Stimulated activated CD4-positive, alpha-beta T cell treated with anti-CD3 and anti-CD28 coated beads, TNF-alpha, amount 100 ng/mL, for 4 hours (primary cell): ENCODE measurements at places on chromosomes 5 and 9.

DNA sequence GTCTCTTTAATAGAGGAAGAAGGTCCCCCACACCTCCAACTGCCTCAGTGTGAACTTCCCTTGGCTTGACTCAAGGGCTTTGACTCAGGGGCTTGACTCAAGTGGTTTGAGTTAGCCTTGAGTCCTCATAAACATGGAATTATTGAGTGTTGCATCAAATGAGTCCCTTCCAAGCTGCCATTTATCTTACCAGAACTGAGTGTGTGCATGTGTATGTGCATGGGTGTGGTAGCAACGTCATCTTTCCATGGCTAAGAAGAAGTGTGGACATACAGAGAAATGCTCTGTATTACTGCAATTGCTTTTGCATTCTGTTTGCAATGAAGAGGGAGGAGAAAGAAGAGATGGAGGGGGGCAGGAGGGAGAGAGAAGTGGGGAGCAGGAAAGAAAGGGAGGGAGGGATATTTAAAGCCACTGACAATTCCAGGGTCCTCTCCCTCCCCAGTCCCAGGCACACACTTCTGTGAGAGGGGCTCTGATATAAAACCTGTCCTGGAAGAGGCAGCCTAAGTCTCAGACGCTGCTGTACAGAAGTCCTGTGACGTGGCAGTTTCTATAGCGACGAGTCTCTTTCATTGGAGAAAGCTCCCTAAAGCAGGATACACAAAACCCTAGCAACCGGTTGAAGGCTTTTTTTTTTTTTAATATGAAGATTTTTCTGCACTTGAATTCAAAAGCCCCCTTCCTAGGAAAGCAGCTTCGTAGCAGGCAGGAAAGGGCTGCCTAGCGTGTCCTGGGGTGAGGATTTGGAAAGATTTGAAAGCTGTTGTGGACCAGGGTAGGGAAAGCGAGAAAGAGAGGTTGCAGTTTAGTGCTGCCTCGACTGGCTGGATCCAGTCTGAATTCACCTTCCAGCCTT is 93.3 kb upstream of the MAP1B start:
- DNase-seq = no peak

GRCh38 chr5:99037668-99038067 is 108.9 kb upstream of the CHD1 start:
- DNase-seq = no peak

- DNase-seq = peak; percentile 52
Measured at GRCh38 chr9:21709464-21710058, 92.9 kb upstream of the MTAP start.

GRCh38 chr9:128909859-128910258 is 10.9 kb upstream of the PHYHD1 start:
- DNase-seq = no peak

- no peak for DNase-seq
Measured at GRCh38 chr5:156497804-156498208, 170.8 kb downstream of the SGCD start.

GRCh38 chr5:17204133-17204489 is 13.3 kb upstream of the BASP1 start:
- no peak for DNase-seq

GRCh38 chr5:191949-192690 is 825 bp downstream of the LRRC14B start:
- no peak for DNase-seq

DNA sequence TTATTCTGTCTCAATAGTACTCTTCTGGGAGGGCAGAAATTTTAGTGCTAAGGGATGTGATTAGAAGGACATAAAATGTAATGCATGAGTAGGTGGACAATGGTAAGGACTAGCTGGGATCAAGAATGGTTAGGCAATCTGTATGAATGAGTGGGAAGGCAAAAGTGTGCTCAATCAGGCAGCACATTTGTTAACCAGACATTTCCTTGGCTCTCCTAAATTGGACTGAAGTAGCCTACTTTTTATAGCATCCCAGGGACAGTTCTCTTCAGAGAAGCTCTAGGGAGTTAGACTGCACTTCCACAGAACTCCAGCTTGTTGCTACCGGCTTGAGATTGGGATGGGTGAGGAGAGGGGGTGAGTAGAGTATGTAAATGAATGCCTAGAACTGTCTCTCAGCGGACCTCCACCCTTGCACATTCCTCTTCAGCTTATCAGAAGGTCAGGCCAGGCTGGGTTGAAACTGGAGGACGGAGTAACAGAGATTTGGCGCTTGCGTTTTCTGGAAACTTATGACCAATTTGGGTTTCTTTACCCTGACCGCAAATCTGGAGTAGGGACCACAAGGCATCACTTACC is 19.0 kb upstream of the ARL14EPL start:
- no peak for DNase-seq

GRCh38 chr5:143671021-143671420 is 140.9 kb upstream of the HMHB1 start:
- no peak for DNase-seq

DNA sequence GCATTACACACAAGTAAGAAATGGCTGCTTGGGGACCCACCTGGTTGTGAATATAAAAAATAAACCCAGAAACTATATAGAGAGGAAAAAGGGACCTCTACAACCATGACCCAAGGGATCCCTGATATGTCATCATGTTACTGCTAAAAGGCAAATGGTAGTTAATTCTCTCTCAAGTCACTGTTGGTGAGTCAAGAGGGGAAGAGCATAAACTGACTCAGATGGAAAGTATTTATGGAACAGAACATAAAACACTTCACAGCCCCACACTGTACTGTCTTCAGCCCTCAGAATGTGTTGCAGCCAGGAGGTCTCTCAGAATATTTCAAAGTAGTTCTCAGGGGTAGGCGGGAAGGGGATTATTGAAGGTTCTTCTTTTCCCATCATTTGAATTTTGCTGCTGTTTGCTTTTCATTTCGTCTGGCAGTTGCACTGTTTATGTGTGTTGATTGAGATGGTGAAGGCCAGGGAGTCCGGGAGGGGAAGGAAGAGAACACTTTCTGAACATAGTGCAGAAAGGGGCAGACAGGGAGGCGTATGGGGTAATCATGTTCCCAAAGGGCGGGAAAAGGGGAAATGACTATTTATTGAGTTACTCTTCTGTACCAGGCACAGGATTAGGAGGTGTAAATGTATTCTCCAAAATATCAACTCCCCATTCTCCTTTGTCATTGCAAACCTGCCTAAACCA is 85.5 kb downstream of the TEK start:
- DNase-seq = no peak

GRCh38 chr9:101671567-101671966 is 66.9 kb downstream of the GRIN3A start:
- no peak for DNase-seq

DNA sequence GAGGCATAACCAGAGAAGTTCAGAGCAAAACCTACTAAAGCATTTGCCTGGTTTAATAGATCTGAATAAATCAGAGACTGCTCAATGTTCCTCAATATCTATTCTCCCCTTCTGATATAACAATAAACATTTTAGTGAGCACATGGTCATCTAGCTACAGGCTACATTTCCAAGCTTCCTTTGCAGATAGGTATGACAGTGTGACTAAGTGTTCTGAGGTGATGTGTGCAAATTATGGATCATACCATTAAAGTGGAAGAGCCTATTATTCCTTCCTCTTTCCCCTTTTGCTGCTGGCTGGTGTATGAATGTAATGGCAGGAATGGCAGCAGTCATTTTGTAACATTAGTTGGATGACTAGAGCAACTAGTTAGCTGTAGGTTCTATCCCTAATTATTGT is 285.8 kb upstream of the RASA1 start:
- no peak for DNase-seq

DNA sequence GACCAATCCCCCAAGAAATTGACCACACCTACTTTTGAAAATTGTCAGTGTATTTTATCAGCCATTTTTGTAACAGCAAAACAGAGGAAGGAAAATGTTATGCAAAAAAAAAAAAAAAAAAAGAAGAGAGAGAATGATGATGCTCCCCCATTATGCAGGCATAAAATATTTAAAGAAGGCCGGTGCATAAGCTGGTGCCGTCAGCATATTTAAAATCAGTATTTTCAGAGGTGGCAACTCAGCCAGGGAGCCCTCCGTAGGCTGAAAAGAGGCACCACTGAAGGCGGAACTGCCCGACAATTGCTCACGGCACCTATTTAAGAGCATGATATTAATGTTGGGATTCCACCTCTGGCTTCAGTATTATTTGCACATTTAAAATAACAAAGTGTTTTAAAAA is 33.4 kb downstream of the IRX2 start:
- no peak for DNase-seq

DNA sequence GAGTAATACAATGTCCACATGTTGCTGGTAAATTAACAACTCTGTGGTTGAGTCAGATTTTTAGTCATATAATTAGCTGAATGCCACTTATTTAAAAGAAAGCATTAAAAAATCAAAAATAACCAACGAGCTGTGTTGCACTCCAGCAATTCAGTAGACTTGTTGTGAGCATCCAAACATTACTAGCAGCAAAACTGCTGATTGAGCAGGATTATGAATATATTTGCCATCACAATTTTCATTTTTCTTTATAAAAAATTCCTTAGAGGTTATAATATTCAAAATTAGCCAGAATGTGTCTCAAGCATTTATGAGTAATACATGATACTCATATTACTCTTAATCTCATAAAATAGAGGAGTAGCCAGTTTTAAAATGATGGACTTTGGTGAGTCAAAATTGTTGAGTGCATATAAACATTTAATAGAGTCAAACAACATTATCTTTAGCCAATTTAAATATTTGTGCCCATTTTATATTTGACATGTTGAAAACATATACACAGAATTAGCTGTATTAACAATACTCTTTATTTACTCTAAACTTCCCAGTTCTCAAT is 44.0 kb downstream of the ST8SIA4 start:
- DNase-seq = no peak

DNA sequence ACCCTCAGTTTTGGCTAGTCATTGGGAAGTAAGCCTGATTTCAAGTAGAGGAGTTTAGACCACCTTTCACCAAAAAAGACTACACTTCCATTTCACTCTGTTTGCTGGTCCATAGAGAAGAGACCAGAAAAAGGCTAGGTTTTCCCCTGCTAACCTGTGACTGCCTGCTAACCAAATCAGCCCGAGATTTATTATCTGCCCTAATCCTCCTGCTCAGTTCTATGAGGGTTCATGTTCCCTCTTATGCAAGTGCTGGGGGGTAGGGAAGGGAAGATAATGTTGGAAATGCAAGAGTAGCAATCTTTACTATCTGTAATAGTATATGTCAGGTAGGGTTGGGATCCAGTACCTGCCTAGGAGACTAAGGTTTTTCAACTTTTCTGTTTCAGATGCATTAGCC is 51.6 kb upstream of the CCNG1 start:
- DNase-seq = no peak

- no peak for DNase-seq
Measured at GRCh38 chr5:133994990-133995333, 9.8 kb downstream of the VDAC1 start.

DNA sequence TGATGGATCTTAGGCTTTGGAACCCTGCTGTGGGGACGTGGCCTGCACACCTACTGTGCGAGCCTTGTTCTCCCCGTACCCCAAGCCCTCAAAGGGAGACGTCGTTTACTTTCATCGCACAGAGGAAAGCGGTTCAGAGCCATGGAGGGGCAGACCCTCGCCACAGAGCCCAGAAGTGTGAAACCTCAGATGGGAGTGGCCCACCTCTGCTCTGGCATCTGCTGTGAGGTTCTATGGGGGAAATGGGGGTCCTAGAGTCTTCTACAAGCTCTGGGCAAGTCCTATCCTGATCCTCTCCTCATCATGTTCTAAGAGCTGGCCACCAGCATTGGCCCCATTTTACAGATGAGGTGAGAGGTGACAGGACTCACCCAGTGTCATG is 3.7 kb upstream of the RNF44 start:
- DNase-seq = no peak

DNA sequence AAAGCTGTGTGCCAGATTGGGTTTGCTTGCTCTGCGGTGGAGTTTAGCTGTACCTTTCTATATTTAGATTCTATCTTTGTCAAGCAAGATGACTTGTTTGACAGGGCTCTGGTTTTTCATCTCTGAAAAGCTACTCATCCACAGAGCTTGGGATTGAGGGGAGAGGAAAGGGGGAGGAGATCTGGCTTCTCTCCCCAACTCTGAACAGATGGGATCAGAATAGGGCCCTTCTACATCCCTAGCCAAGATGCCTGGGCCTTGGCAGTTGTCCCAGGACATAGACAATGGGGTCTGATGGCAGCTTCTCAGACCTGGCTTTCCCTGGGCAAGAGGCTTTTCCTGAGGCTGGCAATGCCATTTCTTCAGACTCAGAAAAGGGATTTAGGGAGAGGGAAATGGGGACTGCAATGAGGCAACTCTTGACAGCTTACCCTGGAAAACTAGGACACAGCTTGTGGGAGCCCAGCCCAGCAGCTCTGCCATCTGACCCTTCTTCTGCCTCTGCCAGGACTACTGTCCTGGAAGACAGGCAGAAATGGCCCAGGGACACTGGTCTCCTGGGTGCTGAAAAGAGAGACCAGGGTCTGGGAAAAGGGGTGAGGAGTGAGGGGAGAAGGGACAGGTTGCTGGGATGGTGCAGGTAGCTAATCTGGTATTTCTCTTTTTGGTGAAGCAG is 50.2 kb upstream of the ASTN2 start:
- no peak for DNase-seq

GRCh38 chr5:56515011-56515410 is 281.9 kb upstream of the ANKRD55 start:
- no peak for DNase-seq

GRCh38 chr9:35051069-35051967 is 21.1 kb downstream of the VCP start:
- peak; percentile 29 for DNase-seq

DNA sequence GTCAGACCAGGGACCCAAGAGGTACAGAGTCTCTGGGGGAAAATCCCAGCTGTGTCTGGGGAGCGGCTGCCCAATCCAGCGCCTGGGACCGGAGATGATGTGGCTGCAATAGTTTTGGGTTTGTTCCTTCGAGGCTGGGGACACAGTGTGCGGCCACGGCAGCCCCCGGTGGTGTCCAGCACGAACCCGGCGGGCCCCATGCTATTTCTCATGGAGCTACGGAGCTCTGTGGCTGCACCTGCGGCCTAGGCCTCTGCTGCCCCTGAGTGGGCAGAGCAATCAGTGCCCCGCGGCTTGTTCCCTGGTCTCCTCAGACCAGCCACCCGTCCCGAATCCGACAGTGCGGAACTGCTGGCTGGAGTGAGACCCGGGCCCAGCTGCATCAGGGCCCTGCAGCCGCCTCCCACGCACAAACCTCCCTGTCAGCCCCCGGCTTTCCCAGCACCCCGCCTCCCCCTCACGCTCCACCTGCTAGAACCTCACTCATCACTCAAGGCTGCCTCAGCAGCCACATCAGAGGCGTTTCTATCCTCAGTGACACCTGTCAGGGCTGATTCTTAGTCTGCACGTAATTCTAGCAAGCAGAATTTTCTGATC is 29.0 kb downstream of the SARDH start:
- DNase-seq = no peak

DNA sequence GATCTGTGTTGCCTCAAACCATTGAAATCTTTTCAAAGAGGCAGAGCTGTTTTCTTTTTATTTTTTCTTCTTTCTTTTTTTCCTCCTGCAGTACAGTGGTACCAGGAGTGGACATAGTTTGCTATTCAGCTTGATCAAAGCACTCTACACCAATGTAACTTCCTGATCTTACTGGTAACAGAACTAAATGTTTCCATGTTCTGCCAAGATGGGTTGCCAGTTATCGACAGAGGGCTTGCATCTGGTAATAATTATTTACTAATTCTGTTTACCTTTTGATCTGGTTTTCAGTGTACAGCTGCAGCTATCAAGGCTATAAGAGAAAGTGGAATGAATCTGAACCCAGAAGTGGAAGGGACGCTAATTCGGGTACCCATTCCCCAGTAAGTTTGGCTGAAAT is 26.8 kb downstream of the MRRF start:
- DNase-seq = no peak
